Activated B cell treated with CpG ODN at 0.5 μM for 24 hours (primary cell): ENCODE measurements at places on chromosomes 4 and X. TPM values are rescaled to one million over a fixed set of nuclear protein-coding genes. Genes with fewer than 3 reads are reported as not detected.
A peak's percentile ranks its signal among the peaks of the same experiment; 100 is the strongest.

Gene LEF1
- total RNA-seq = 1.1 and 1.6 TPM in 2 replicates

Gene MSN
- total RNA-seq = 352 TPM in 2 replicates

Gene CT47A7
- not detected in 2 replicates for total RNA-seq

Gene GPR143
- total RNA-seq = not detected in 2 replicates

Gene MAGEA8
- total RNA-seq = not detected in 2 replicates

Gene GPR82
- 0.32 and 0.35 TPM in 2 replicates for total RNA-seq

Gene FAM47A
- total RNA-seq = not detected in 2 replicates

Gene RNF4
- 93.5 and 93.6 TPM in 2 replicates for total RNA-seq

Gene GAGE12J
- total RNA-seq = not detected in 2 replicates

Gene CSN2
- total RNA-seq = not detected in 2 replicates

Gene NSUN7
- 1.4 and 1.6 TPM in 2 replicates for total RNA-seq

DNA sequence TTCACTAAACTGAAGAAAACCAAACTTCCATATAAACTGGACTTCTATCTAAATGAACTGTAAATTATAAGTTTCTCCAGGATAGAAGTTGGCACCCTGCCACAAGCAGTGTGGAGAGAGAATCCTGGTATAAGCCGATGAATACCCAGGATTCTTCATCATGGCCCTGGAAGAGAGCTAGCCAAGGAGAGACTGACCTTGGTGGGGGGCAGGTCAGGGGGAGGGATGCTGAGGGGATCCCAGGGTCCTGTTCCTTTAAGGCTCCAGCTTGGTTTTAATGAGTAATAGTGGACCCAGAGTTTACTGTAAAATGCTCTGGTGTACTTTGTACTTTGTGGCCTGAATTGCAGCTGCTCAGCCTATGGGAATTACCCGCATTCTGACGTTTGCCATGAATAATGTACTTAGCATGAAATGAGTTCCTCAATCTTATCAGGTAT, 16.9 kb downstream of the RASSF6 start:
- H3K27ac ChIP-seq = peak overlapping the region; percentile 25
- H3K4me1 ChIP-seq = peaks cover 47% of the 10 kb centered on the region
- no peaks in the 10 kb centered on the region for H3K36me3 ChIP-seq
- no peak for DNase-seq
- no peaks in the 10 kb centered on the region for H3K27me3 ChIP-seq

- no peak for DNase-seq
- no peaks in the 10 kb centered on the region for H3K36me3 ChIP-seq
- peaks cover 36% of the 10 kb centered on the region for H3K27me3 ChIP-seq
- H3K4me1 ChIP-seq = peaks cover 6% of the 10 kb centered on the region
- no peak overlapping the region for H3K27ac ChIP-seq
Measured at GRCh38 chr4:182828360-182829025, 88.7 kb downstream of the DCTD start.

DNA sequence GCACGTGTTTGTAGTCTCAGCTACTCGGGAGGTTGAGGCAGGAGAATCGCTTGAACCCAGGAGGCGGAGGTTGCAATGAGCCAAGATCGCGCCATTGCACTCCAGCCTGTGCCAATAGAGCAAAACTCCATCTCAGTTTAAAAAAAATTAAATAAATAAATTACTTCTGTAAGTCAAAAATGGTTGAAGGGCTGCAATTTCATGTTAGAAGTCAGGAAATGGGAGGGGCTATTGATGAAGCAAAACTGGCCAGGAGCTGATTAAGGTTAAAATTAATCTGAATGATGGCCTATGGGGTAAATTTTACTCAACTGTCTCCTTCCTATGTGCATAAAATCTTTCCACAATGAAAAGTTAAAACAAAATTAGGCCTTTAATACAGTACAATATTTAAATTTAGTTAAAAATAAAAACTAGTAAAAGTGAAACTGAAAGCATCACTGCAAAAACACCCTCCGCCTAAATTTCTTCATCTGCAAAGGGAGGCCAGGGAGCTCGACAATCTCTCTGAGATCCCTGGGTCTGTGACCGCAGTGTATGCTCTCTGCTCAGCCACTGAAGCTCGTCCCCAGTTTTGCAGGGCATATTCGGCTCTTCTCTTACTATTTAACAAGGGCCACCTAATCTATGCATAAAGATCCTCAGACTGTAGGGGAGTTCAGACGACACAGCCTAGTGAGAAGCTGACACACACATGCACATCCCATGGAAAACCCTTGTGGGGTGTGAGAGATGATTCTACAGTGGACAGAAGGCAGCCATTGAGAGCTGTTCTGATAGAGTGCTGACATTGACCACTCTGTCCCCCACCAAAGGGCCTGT, 57.2 kb downstream of the IRF2 start:
- H3K4me3 ChIP-seq = peak overlapping the region; percentile 69
- peaks cover 80% of the 10 kb centered on the region for H3K4me1 ChIP-seq
- H3K27me3 ChIP-seq = no peaks in the 10 kb centered on the region
- DNase-seq = no peak

- H3K27me3 ChIP-seq = no peaks in the 10 kb centered on the region
- H3K27ac ChIP-seq = no peak overlapping the region
- DNase-seq = no peak
Measured at GRCh38 chrX:93874554-93874953, 200.5 kb downstream of the FAM133A start.

GRCh38 chrX:111831343-111831742, 44.6 kb upstream of the TRPC5OS start:
- H3K36me3 ChIP-seq = no peaks in the 10 kb centered on the region
- no peak overlapping the region for H3K27ac ChIP-seq
- no peak for DNase-seq
- H3K4me1 ChIP-seq = no peaks in the 10 kb centered on the region
- H3K27me3 ChIP-seq = no peaks in the 10 kb centered on the region

DNA sequence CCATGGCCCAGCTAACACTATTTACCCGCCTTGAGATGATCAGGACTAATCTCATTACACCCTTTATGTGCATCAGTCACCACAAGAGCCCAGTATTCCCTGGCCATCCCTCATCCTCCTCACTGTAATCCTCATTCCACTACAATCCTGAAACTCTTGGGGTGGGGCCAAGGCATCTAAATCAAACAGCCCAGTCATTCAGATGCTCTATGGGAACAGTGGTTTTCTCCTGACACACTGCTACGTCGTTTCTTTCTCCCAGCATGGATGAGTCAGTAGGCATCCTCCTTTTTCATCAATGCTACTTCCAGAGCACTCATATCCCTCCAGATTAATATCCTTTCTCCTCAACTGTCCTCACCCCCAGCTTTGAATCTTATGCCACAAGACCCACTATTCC, 5.6 kb downstream of the SDAD1 start:
- H3K4me3 ChIP-seq = no peak overlapping the region
- H3K36me3 ChIP-seq = peaks cover 39% of the 10 kb centered on the region
- peaks cover 28% of the 10 kb centered on the region for H3K4me1 ChIP-seq
- DNase-seq = no peak
- H3K27ac ChIP-seq = no peak overlapping the region

DNA sequence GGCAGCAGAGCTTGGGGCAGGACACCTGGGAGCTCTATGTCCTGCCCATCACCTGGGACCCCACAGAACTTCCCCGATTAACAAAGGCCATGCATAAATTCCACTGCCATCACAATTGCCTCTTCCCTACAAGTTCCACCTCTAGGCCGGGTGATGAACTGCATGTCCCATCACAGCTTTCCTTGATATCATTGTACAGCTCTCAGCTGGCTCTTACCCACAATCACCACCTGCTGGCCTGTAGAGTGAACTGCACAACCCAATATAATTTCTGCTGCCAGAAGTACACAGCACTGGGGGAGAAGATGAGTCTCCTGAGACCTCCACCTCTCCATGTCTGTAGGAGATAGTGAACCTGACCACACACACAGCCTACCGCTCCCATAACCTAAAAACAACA, 285.0 kb upstream of the AADAT start:
- H3K4me3 ChIP-seq = no peak overlapping the region
- DNase-seq = no peak
- no peaks in the 10 kb centered on the region for H3K4me1 ChIP-seq
- no peaks in the 10 kb centered on the region for H3K27me3 ChIP-seq

- H3K27ac ChIP-seq = no peak overlapping the region
- H3K4me3 ChIP-seq = no peak overlapping the region
- H3K36me3 ChIP-seq = no peaks in the 10 kb centered on the region
- H3K27me3 ChIP-seq = no peaks in the 10 kb centered on the region
- DNase-seq = no peak
Measured at GRCh38 chr4:181158971-181159370, 1084.2 kb upstream of the TENM3 start.

DNA sequence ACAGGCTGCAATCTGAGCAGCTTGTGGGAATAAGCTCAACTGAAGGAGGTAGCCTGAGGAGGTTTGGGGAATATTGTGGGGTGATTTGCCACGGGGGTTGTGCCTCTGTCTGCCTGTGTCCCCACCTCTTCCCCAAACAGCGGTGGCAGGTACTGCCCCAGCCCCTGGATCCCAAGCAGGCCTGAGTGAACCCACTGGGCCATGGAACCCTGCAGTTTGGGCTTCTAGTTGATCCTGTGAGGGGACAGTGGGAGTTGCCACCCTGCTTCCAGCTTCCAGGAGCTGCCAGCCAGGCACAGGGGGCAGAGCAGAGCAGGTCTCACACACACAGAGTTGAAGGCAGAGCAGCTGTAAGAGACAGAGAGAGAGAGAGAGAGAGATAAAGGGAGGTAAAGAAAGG, 97.4 kb downstream of the PJA1 start:
- H3K27me3 ChIP-seq = no peaks in the 10 kb centered on the region
- no peaks in the 10 kb centered on the region for H3K4me1 ChIP-seq
- DNase-seq = no peak
- H3K36me3 ChIP-seq = no peaks in the 10 kb centered on the region
- H3K4me3 ChIP-seq = no peak overlapping the region

DNA sequence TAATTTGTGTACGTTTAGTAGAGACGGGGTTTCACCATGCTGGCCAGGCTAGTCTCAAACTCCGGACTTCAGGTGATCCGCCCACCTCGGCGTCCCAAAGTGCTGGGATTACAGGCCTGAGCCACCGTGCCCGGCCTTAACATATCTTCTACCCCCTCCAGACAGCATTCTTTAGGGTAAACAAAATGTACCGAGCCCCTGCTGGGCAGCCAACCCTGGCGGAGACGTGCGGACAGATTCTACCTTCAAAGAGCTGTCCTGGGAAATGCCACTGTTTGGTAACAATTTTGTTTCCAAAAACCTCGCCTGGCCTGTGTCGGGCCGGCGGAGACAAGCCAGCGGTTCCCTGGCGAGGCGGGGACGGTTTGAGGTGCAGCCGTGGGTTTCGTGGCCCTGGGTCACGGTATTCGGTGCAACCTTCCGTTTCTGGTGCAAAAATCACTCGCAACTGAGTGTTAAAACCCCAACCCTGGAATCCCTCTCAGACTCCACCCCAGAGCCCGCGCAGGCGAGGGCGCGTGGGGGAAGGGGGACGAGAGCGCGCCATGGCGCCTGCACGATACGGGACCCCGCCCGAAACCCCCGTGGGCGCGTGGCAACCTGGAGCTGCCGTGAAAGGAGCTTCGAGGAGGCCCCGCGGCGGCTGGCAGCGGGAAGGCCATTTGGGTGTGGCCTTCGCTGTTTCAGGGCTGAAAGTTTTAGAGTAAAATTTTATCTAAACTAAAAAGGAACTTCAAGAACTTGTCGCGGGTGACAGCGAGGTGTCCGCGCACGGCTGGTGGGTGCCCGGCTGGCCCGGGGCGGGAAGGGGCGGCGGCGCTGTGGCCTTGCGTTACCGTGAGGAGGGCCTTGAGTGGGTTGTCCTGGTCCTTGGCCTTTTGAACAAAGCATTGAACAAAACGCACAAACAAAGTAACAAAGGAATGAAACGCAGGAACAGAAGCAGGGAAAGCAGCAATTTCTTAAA, 17.0 kb downstream of the MRFAP1 start:
- H3K27ac ChIP-seq = no peak overlapping the region
- H3K4me1 ChIP-seq = peaks cover 3% of the 10 kb centered on the region
- no peak overlapping the region for H3K4me3 ChIP-seq

- H3K27me3 ChIP-seq = peaks cover 5% of the 10 kb centered on the region
- no peaks in the 10 kb centered on the region for H3K4me1 ChIP-seq
- H3K4me3 ChIP-seq = no peak overlapping the region
- DNase-seq = no peak
Measured at GRCh38 chr4:127601029-127601428, 31.7 kb upstream of the INTU start.

GRCh38 chr4:140633124-140633523, 64.4 kb upstream of the UCP1 start:
- H3K36me3 ChIP-seq = peaks cover 82% of the 10 kb centered on the region
- no peak overlapping the region for H3K4me3 ChIP-seq
- DNase-seq = no peak
- H3K27ac ChIP-seq = no peak overlapping the region
- no peaks in the 10 kb centered on the region for H3K27me3 ChIP-seq
- H3K4me1 ChIP-seq = peaks cover 3% of the 10 kb centered on the region

- H3K27me3 ChIP-seq = no peaks in the 10 kb centered on the region
- no peak overlapping the region for H3K4me3 ChIP-seq
- H3K36me3 ChIP-seq = no peaks in the 10 kb centered on the region
Measured at GRCh38 chr4:36024901-36025660, 219.2 kb downstream of the ARAP2 start.

DNA sequence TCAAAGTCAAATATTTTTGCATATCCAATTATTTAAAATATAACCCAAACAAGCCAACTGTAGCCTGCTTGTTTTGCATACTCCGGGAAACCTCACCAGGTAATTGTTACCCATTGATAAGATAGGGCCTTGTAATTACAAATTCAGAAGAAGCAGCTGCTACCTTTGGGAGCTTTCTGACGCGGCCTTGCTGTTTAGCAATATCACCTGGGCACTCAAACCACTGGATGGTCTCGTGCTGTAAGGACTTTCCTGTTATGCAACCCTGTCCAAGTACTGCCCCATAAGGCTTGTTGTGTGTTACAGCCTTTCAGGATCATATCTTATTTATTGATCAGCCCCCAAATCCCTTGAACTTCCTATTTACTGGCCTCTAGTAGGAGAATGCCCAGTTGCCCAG, 52.1 kb downstream of the HS3ST1 start:
- H3K27ac ChIP-seq = no peak overlapping the region
- no peaks in the 10 kb centered on the region for H3K4me1 ChIP-seq
- no peaks in the 10 kb centered on the region for H3K27me3 ChIP-seq
- H3K36me3 ChIP-seq = no peaks in the 10 kb centered on the region

DNA sequence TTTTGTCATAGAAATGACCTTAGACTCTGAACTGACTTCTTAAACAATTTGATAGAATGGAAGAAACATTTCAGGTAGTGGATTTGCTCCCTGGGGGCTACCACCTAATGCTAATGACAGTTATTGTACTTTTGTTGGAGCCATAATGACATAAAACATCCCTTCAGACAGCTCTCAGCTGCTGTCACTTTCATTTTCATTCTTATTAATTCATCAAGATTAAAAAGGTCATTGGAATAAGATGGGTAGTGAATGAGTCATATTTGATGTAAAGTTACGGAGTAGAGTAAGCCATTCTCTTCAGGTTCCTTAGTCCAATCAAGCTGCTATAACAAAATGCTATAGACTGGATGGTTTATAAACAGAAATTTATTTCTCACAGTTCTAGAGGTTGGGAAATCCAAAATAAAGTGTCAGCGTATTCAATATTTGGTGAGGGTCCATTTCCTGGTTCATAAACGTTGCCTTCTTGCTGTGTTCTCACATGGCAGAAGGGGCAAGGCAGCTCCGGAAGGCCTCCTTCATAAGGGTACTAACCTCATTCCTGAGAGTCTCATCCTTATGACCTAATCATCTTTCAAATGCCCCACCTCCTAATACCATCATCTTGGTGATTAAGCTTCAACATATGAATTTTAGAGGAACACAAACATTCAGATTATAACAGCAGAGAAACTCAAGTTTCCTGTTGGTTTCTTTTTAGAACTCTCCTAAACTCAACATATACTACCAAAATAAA, 268.5 kb downstream of the ARAP2 start:
- no peaks in the 10 kb centered on the region for H3K27me3 ChIP-seq
- H3K4me3 ChIP-seq = no peak overlapping the region
- no peak for DNase-seq
- no peaks in the 10 kb centered on the region for H3K4me1 ChIP-seq
- no peak overlapping the region for H3K27ac ChIP-seq
- no peaks in the 10 kb centered on the region for H3K36me3 ChIP-seq

GRCh38 chr4:122090989-122091388, 61.1 kb upstream of the BLTP1 start:
- no peak for DNase-seq
- no peak overlapping the region for H3K4me3 ChIP-seq
- H3K4me1 ChIP-seq = no peaks in the 10 kb centered on the region
- H3K27me3 ChIP-seq = peaks cover 7% of the 10 kb centered on the region
